ENCODE measurements at places on chromosomes 2 and 18.

- peak; percentile 35 for DNase-seq
Measured at GRCh38 chr18:55387139-55387984, 200.6 kb downstream of the TCF4 start.

DNA sequence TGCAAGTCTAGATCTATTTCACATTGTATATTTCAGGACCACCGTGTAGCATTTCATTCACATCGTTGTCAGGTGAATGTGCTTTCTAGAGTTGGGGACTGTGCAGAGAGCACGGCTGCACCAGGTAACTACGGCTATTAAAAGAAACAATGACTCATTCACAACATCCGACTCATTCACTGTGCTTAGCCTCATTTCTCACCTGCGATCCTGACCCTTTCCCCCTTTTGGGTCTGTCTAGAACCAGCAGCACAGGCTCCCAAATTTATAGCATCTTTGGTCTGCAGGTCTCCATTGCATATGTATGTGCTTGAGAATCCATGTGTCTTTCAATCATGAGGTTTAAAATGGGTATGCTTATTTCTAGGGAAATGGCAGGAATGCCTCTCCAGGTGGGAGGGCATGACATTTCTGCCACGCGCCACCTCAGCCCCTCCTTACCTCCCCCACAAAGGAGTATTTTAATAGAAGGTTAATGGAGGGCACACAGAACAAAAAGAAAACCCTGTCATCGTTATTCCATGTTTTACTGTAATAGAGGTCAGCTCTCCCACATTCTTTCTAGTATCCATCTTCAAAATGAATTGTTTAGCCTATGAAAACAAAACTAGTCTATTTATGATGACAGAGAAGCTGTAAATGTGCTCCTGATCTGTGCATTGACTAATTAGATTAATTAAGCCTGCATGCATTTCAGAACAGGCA is 246.7 kb upstream of the EPHA4 start:
- no peak for DNase-seq

DNA sequence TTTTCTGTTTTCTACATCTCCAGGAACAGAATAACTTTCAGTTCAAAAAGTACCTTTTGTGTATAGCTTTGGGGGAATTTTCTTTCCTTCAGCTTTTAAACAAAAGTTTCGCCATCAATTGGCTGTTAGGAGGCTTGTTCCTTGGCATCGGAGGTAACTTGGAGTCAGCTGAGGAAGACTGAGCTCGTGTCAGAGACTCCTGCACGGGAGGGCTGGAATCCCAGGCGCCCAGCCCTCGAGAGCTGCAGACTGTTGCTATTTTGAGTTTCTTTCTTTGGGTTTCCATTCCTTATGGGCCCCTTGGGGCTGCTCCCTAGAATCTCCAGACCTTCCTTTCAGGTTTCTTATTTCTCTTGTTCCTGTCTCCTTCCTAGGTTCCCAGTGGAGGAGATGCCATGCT is 8.1 kb downstream of the EMILIN2 start:
- DNase-seq, result peak; percentile 62

GRCh38 chr18:79400591-79401381 is 5.1 kb downstream of the NFATC1 start:
- DNase-seq, result no peak

GRCh38 chr2:96157649-96158553 is 12.7 kb upstream of the DUSP2 start:
- DNase-seq, result no peak

- DNase-seq, result no peak
Measured at GRCh38 chr2:76932550-76932949, 589.6 kb downstream of the LRRTM4 start.

DNA sequence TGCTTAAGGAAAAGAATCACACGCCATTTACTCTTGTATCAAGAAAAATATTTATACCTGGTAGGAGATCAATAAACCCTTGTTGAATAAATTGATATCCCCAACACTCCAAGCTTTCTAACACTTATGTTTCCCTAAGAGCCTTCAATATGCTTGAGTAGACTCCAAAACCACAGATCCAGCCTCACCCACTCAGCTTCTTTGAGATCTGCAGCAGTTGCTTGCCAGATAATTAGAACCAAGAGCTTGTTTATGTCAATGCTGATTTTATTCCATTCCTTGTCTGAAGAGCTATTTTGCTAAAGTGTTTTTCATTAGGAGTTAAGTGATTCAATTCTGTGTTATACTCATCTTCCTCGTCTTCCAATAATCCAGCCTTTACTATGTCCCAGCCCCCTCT is 26.3 kb upstream of the CRIM1 start:
- no peak for DNase-seq

- DNase-seq, result peak; percentile 71
Measured at GRCh38 chr2:205408696-205409095, 273.6 kb upstream of the NRP2 start.

DNA sequence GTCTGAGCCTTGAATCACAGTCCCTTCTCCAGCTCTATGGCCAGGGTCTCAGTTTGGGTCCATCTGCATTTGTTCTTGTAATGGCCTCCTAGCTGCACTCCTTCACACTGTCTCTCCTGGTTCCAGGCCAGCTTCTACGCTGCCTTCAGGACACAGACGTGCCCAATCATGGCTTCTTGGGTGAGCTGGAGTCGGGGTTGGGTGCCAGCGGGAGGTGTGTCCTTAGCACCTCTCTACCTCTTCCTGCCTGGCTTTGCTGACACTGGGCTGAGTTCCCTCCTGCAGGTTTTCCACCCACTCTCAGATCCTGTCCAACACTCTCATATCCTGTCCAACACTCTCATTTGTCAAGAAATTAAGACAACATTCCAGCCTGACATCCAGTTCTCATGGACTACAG is 9.6 kb downstream of the TRPM8 start:
- no peak for DNase-seq

- DNase-seq, result no peak
Measured at GRCh38 chr2:56230156-56230555, 46.4 kb downstream of the CCDC85A start.
